ENCODE measurements at places on chromosomes 13 and 19.

- DNase-seq: no peak
Measured at GRCh38 chr19:32682317-32682716, 6.7 kb downstream of the RGS9BP start.

DNA sequence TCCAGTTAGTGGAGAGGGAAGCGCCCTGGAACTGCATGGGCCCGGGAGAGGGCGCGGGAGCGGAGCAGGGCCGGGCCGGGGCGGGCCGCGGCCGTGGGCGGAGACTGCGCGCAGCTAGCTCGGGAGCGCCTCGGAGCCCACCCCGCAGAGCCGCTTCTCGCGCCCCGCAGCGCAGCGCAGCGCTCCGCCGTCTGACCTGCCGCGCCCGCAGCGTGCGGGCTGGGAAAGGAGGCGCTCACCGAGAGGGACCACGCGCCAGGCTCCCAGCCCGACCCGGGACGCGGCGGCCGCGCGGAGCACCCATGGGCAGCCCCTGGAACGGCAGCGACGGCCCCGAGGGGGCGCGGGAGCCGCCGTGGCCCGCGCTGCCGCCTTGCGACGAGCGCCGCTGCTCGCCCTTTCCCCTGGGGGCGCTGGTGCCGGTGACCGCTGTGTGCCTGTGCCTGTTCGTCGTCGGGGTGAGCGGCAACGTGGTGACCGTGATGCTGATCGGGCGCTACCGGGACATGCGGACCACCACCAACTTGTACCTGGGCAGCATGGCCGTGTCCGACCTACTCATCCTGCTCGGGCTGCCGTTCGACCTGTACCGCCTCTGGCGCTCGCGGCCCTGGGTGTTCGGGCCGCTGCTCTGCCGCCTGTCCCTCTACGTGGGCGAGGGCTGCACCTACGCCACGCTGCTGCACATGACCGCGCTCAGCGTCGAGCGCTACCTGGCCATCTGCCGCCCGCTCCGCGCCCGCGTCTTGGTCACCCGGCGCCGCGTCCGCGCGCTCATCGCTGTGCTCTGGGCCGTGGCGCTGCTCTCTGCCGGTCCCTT is at the start of gene MLNR:
MLNR (plus strand) TSS at position 303 of the 820 bp plus-strand sequence; CDS start at position 303, 0 bp downstream.
- DNase-seq: no peak

- DNase-seq: no peak
Measured at GRCh38 chr13:40983725-40984667, 35.1 kb downstream of the ELF1 start.

GRCh38 chr19:51166846-51167490 is 24.9 kb downstream of the SIGLEC7 start:
- DNase-seq: no peak
